ENCODE measurements at places on chromosomes 7 and 10. TPM values are rescaled to one million over a fixed set of nuclear protein-coding genes. Genes with fewer than 3 reads are reported as not detected.

Gene ANK3
- 6.6 TPM for total RNA-seq

DNA sequence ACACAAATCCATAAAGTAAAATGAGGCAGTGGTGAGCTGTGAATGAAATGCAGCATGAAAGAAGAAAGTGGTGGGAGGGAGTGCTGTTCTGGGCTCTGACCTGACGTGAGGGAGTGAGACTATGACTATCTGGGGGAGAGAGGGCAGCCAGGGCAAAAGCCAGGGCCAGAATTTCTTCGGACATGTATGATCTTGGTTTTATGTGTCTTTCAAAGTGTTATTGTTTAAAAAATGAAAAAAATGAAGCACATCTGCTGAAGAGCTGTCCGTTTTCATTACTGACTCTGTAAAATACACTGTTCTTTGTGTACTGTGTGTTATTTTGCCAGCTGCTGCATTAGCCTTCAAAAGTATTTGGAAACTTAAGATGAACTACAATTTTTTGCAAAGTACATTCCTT, 70.2 kb upstream of the KLF14 start:
- DNase-seq: no peak

GRCh38 chr7:108327353-108327752, 128.9 kb downstream of the NRCAM start:
- DNase-seq: no peak

DNA sequence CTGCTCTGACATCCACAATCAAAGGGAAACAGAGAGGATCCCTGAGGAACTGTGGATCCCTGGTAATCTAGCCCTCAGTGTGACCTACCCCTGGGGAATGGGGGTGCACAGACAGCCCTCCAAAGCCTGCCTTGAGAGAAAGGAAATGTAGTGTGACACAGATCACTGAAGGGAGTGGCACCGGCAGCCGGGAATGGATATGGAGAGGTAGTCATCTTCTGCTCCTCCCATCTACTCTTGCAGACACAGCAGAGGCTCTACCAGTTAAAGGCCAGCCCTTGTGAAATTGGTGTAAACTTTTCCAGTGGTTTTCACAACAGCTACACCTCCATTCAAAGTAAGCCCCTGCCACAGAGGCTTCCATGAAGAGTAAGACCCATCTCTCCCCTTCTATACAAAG, 144.4 kb downstream of the PCDH15 start:
- no peak for DNase-seq

- no peak for DNase-seq
Observed at GRCh38 chr7:2488272-2488645, 12.1 kb upstream of the GRIFIN start.

Gene USP6NL
- total RNA-seq: 18.8 TPM

GRCh38 chr7:107946881-107947280, 55.9 kb downstream of the DLD start:
- no peak for DNase-seq
